ENCODE measurements at places on chromosomes 2 and 18. TPM values are rescaled to one million over a fixed set of nuclear protein-coding genes. Genes with fewer than 3 reads are reported as not detected.

DNA sequence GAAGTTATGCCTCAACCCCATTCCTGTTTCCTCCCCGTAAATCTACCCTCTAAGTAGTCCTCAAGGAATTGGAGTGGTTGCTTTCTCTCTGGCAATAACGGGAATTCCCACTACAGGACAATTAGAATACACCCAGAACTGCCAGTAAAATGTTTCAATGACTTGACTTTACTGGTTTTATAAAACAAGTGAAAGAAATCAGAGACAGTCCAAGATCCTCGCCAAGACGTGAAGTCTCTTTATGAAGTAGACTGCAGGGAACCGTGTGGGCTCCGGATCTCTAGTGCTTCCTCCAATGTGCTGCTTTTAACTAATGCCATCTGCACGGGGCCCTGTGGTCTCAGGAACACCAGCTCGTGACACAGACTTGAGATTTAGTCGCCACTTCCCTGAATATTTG lies 101.4 kb downstream of the CPO start:
- DNase-seq = no peak

- no peak for DNase-seq
Measured at GRCh38 chr2:72036173-72036545, 111.5 kb downstream of the CYP26B1 start.

DNA sequence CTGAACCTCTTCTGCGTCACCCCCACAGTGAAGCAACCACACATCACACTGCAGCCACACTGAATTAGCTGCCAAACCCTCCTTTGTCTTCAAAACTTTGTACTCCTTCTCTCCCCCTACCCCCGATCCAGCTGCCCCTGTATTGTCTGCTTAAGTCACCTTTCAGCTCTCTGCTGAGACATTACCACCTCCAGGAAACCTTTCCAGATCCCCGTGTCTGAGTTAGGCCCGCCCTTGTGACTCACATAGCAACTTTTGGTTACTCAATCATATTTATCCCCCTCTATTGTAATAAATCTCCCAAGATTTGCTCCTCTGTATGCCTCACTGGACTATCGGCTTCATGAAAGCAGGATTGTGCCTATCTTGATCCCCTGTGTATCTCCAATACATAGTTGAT lies 82.8 kb upstream of the CDCA7 start:
- no peak for DNase-seq

DNA sequence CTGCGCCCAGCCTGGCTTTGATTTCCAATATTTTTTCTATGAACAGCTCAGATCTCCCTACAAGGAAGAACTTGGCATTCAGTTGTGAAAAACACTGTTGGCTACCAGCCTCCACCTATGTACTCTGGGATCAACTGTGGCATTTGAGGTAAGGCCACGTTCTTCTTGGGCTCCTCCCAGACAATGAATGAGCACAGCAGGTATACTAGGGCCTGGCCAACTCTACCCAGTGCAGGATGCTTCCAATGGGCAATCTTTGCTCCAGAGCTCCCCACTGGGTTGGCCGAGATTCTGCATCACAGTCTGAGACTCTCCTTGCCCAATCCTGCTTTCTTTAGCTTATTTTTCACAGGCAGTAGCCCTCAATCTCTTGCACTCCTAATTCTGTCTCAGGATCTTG lies 75.9 kb downstream of the TMEM131 start:
- DNase-seq = no peak

DNA sequence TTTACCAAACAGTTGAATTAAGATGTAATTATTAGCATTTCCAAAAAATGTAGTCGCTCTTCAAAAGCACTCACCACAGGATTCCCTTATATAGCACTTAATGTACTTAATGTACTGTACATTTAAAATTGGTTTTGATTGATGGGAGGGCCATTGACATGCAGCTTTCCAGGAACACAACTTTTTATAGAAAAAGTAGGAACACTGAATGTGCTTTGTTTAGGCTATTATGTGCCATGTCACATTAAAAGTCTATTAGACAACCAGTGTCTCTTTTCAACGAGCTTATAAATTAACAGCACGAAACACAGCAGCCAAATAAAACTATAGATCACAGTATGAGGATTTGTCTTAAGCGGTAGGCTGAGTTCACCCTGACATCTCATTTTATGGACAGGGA lies 301.1 kb downstream of the PRKCE start:
- DNase-seq = no peak

BOLL gene
- total RNA-seq = not detected

TRABD2A gene
- total RNA-seq = 5.4 TPM

DNA sequence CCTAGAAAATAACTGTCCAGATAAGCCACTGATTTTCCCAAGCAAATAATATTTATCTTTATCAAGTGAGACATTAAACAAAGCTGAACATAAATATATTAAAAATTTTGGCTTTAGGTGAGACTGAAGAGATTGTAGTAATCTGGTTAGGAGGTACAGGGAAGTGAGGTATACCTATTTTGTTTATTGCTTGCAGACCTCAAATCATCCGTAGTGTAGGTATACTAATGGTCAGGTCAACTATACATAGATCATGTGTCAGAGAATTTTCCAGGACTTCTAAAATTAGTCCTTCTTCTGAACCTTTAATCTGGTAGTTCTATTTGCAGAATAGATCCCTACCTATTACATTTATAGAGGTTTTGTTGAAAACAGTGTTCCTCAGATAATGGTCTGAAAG lies 41.5 kb downstream of the SP140 start:
- no peak for DNase-seq

DNA sequence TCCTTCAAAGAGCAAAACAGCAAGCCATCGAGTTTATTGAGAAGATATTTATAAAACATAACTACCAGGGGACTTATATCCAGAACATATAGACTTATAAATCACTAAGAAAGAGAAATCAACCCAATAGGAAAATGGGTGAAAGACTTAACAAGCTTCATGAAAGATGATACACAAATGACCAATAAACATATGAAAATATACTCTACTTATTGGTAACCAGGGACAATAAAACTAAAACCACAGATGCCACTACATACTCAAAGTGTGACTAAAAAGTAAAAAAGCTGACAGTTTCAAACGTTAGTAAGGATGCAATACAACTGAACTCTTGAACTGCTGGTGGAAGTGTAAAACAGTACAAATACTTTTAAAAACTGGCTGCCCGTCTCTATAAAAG lies 154.3 kb downstream of the TMEM163 start:
- no peak for DNase-seq

GKN2 gene
- not detected for total RNA-seq

- DNase-seq = no peak
Measured at GRCh38 chr18:22666411-22666940, 248.8 kb upstream of the CTAGE1 start.

DNA sequence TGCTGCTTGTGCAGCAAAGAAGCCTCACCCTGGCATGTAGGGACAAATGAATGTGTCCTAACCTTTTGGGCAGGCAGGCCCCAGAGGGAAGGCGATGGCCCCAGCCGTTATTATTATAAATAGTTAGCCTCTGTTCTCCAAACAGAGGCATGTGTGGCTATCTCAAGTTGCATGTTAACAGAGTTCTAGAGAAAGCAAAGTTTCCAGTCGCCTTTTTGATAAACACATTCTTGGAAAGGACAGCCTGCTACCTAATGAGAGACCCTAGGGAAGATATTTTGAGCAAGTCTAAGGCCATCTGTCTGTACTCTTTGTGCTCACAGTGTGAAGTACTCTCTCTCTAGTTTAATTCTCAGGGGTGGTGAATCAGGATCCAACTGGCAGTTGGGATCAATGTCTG lies 97.4 kb upstream of the FHL2 start:
- no peak for DNase-seq

GPR45 gene
- not detected for total RNA-seq

TWIST2 gene
- total RNA-seq = 214 TPM

DNA sequence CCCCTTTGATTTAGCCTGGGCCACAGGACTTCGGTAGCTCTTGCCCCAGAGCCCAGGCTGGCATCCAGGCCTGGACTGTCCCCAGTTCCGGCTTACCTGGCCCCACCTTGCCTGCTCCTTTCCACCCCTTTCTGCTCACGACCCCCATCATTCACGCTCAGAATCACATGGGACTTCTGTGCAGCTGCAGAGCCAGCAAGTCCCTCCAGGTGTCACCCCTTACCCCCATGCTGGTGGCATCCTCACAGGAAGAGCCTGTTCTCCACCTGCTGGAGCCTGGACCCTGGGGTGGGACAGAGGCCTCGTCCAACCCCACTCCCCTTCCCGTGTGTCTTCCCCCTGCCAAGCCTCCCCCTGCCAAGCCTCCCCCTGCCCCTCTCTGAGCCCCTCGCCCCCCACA lies 7.9 kb upstream of the KCNIP3 start:
- DNase-seq = no peak

DNA sequence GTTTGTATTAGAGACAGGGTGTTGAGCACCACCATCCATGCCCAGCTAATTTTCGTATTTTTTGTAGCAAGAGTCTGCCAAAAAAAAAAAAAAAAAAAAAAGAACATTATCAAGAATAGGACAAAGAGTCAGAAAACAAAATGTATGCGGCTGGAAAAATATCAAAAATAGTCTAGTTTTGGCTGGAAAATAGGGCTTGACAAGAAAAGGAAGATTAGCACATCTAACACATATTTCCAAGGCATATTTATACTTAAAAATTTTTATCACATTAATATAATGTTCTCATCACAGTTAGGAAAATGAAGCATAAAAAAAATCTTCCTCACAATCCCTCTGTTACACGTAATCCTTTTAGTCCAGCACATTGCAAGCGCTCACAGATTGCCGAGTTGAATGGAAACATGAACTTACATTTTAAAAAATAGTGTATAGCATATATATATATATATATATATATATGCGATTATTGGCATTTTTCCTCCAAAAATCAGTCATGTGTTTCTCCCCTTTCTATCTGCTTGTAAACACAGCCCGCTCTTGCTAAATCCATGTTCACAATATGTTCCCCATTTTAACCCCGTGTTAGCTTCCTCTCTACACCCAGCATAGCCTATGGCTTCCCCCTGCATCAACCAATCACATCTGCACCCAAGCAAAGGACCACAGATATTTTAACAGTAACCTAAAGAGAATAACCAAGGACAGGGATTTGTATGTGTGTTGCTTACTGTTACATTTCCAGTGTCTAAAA lies 183.0 kb downstream of the AFF3 start:
- peak; percentile 6 for DNase-seq

DNA sequence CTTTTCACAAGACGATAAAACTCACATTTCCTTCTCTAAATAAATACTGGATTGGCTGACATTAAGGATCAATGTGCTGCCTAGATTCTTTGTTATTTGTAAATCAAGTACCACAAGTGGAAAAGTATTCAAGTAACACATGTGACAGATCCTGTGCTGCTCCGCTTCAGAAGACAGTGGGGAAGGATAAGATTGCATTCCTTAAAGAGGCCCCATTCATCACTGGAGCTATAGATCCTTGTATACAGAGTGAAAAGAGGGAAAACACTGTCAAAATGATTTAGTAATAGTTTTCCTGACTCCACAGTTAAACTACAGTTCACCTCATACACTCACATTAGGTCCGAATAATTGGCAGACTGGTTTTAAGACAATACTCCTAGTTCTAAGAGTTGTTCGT lies 108.0 kb upstream of the CSRNP3 start:
- no peak for DNase-seq

GRCh38 chr2:23497063-23497462 lies 112.1 kb downstream of the KLHL29 start:
- DNase-seq = no peak

GRCh38 chr18:31821545-31822171 lies 61.0 kb upstream of the SLC25A52 start:
- no peak for DNase-seq

DNA sequence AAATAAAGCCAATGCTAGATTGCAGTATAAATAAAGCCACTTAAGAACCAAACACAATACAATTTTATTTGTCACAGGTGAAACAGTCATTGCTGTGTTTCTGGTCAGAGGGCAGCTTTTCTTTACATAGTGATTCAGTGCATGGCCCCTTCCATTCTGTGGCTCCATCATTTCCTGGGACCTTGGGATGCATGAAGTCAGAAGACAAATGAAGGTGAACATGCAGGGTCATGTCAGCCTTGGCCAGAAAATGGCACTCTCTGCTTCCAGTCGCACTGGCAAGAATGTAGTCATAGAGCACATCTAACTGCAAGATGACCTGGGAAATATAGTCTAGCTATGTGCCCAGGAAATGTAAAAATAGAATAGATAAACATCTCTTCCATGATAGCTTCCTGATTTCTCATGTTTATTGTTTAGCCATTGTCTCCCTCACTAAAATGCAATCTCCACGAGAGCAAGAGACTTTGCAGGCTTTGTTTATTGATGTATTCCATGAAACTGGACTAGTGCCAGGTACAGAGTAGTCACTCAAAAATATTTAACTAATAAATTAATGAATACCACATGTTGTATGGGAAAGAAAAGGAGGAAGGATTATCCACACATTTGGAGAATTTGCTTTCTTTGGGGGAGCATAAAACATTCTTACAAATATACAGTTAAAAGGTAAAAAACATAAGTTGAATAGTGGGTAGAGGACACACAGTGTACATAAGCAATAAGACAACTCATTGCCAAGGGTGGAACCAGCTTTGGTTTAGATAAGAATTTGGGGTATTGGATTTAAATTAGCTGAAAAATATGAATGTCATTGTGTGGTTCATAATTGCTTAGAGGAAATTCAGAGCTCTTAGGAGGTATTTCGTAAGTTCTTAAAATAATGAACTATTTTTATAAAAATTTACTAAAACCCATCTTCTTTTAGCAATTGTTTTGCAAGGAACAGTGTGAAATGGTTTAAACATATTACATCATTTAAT lies 343.8 kb downstream of the PID1 start:
- no peak for DNase-seq

- DNase-seq = no peak
Measured at GRCh38 chr2:177317857-177318256, 53.3 kb upstream of the NFE2L2 start.

DNA sequence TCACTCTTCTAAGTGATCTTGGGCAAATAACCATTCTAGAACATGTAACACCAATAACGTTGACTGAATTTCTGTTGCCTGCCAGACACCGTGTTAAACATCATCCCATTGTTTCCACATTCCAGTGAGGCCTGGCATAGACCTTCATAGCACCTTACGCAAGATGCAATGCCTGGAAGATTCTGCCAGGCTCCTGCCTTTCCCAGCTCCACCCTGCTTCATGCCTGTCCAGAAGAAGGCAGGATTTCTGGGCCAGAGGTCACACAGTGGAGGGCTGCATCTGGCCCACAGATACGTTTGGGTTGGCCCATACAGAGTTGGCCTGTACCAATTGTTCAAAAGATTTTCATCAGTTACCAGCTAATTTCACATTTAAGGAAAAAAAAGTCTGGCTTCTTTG lies 46.3 kb downstream of the EN1 start:
- DNase-seq = no peak

DNA sequence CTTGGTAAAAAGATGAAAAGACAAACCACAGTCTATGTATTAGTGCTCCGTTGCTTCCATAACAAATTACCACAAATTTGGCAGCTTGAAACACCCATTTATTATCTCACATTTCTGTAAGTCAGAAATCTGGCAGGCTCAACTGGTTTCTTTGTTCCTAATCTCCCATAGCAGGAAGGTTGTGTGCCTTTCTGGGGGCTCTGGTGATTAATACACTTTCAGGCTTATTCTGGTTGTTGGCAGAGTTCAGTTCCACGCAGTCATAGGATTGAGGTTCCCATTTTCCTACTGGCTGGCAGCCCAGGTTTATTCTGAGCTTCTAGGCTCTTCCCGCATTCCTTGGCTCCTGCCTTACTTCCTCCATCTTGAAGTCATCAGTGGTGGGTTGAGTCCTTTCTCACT lies 189.3 kb downstream of the ANAPC1 start:
- DNase-seq = no peak

All from vagina (tissue), 2 donors.